Activated T-helper 1 cell treated with Interleukin-2 at 50 U/mL for 16 hours (primary cell): ENCODE measurements at places on chromosomes 7 and 10.

GRCh38 chr10:16779384-16779915 is 37.8 kb downstream of the RSU1 start:
- no peak for DNase-seq

DNA sequence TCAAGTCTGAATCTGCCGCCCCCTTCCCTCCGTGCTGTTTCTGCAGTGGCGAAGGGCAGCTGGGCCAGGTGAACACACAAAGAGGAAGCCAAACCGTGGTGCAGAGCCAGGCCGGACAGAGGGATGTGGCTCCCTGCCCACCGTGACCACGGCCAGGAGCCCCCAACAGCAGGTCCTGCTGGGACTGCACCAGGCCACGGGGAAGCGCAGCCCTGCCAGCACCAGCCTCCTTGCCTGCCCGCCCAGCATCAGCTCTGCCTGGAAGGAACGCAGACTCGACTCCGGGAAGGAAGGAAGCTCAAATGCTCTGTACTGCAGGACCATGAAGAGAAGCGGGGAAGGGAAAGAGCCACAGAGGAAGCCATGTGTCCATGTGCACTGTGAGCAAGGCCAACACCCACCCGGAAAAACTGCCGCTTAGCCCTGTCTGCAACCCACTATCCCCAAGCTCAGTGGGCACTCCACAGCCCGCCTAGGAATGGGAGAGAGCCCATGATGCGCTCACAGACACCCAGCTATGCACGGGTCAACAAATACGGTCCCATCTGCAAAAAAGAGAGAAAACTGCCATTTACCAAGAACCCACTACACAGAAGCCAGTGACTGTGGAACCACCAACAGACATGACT is 19.0 kb downstream of the GPER1 start:
- no peak for DNase-seq

- DNase-seq = no peak
Observed at GRCh38 chr10:86288695-86289576, 77.7 kb downstream of the GRID1 start.

GRCh38 chr10:102811346-102811745 is 25.9 kb downstream of the CYP17A1 start:
- DNase-seq = no peak

GRCh38 chr7:65978891-65979582 is 3.0 kb downstream of the GUSB start:
- DNase-seq = no peak

DNA sequence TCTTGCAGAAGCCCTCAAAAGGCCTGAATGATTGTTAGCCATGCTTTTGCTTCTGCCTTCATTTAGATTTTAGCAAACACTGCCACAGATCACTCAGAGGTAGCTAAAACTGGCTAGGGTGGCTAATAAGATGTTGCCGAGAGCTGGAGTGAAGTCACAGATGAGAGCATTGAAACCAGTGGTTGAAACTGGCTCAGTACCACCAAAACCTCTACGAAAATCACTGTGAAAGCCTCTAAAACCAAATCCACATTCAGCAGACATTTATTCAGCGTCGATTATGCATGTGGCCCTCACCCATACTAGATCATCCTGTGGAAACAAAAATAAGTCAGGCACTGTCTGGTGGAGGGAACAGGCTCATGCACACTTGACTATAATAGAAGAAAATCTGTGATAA is 50.8 kb downstream of the PIK3CG start:
- no peak for DNase-seq

- DNase-seq = no peak
Observed at GRCh38 chr7:117458977-117459583, 20.7 kb upstream of the CFTR start.

- DNase-seq = no peak
Observed at GRCh38 chr10:86533328-86533727, 11.7 kb upstream of the WAPL start.

- DNase-seq = no peak
Observed at GRCh38 chr10:127168261-127168660, 28.1 kb downstream of the INSYN2A start.

- no peak for DNase-seq
Observed at GRCh38 chr10:97759946-97760345, 11.9 kb downstream of the SFRP5 start.

DNA sequence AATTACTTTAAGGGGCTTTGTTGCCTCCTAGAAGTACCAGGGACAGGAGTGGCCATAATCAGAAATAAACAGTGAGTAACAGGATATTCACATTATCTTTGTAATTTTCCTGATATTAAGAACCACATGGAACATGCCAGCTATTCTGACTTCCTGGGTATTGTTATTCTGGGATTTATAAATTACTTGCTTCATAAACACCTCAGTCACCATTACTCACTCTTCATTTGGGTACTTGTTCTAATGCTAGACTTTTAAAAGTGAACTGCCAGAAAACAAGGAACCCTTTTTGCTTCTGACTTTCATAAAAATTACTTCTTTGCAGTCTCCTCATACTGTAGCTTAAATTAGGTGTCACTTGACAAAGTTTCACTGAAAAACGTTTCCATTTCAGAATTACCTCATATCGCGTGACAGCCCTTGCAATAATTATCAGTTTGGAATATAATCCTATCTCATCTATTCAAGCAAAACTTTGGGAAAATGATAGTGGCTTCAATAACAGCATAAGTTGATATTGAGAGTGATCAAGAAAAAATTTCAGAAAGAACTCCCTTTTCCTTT is 29.8 kb downstream of the CABCOCO1 start:
- no peak for DNase-seq

GRCh38 chr10:31383810-31384588 is 65.0 kb downstream of the ZEB1 start:
- no peak for DNase-seq

- DNase-seq = no peak
Observed at GRCh38 chr7:25953859-25954258, 198.1 kb upstream of the NFE2L3 start.

GRCh38 chr10:133537546-133538545 is 10.7 kb downstream of the CYP2E1 start:
- DNase-seq = no peak

DNA sequence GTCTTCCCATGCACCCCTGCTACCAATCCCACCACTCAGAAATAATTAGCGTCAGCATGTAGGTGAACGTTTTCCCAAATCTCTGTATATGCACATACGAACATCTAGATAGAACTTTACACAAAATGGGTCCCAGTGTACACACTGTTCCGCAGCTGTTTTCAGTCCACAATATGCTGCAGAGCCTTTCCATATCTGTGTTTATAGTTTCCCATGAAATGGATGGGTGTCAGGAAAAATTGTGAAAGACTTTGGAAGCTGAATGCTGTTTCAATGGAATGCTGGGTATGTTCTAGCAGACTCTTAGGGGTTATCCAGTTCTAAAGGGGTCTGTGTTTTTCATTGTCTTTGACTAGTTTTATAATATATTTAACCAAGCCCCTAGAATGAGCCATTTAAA is 13.8 kb downstream of the GRK5 start:
- DNase-seq = no peak

- DNase-seq = no peak
Observed at GRCh38 chr10:58574058-58574457, 61.4 kb downstream of the BICC1 start.

- DNase-seq = no peak
Observed at GRCh38 chr7:1426474-1426873, 32.8 kb downstream of the MICALL2 start.

DNA sequence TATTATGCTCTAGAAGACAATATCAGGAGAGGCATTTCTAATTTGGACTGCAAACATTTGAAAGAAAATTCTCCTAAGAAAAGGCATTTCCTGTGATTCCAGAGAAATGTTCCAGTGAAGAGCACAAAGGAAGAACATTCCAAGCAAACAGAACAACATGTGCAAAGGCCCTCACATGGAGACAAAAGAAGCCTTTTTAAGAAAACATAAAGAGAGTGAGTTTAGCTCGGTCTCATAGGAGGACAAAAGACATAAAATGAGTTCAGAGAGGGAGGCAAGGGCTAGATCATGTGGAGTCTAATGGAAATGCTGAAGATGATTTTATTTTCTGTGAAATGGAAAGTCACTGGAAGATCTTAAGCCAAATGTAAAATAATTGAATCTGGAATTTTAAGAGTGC is 269.8 kb upstream of the HGF start:
- DNase-seq = no peak

GRCh38 chr7:31883761-31884164 is 186.4 kb downstream of the PDE1C start:
- DNase-seq = no peak

DNA sequence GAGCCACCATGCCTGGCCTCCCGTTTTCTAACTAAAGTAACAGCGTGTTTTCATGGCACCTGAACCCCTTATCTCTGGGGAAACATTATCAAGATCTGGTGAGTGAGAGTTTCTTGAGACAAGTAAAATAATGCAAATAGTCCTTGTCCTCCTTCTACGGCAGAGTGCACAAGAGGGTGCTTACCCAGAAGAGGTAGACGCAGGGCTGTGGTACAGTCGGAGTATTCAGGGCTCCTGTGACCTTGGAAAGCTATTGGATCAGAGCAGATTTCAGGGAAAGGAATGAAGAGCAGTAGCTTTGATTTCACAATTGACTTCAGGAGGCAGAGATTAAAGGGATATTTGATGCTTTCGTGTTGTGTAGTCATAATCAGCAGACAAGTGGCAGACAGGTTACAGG is 269.1 kb downstream of the ZNF248 start:
- no peak for DNase-seq

- no peak for DNase-seq
Observed at GRCh38 chr7:11492307-11492706, 339.7 kb downstream of the THSD7A start.

GRCh38 chr10:112605063-112605462 is 158.0 kb downstream of the VTI1A start:
- no peak for DNase-seq

GRCh38 chr7:38927751-38928150 is 18.8 kb upstream of the VPS41 start:
- no peak for DNase-seq

- peak; percentile 3 for DNase-seq
Observed at GRCh38 chr10:117373823-117374505, 1.3 kb downstream of the PDZD8 start.

DNA sequence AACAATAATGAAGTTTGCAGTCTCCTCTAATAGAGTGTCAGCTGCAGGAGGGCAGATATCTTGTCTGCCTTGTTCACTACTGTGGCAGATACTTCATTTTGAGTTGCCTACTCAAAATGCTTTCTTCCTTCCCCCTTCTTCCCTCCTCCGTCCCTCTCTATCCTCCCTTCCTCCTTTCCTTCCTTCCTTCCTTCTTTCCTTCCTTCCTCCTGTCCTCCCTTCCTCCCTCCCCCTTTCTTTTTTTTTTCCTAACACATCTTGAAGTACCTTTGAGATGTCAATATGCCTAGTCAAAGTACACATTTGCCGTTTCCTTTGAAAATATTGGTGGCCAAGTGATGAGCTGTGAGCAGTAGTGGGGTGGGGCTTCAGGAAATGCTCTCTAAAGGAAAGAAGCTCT is 18.7 kb upstream of the ST7 start:
- DNase-seq = no peak

- DNase-seq = no peak
Observed at GRCh38 chr10:69916118-69916517, 114.4 kb downstream of the COL13A1 start.

DNA sequence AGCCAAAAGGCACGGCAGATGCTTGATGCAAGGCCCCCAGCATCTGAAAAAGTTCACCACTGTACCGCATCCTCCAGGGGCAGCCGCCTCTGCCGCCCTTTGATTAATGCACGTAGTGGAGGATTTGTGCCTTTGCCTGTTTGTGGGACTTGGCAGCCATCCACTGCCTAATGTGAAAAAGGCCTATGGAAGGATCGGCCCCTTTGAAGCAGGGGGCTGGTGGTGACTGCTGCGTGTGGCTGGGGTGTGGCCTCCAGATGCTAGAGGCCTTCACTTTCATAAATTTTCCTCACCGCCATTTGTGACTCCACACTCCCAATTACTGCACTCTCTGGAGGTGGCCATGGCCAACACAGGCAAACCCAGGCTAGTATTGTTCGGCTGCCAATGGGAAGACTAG is 226.0 kb downstream of the BMPER start:
- DNase-seq = no peak

DNA sequence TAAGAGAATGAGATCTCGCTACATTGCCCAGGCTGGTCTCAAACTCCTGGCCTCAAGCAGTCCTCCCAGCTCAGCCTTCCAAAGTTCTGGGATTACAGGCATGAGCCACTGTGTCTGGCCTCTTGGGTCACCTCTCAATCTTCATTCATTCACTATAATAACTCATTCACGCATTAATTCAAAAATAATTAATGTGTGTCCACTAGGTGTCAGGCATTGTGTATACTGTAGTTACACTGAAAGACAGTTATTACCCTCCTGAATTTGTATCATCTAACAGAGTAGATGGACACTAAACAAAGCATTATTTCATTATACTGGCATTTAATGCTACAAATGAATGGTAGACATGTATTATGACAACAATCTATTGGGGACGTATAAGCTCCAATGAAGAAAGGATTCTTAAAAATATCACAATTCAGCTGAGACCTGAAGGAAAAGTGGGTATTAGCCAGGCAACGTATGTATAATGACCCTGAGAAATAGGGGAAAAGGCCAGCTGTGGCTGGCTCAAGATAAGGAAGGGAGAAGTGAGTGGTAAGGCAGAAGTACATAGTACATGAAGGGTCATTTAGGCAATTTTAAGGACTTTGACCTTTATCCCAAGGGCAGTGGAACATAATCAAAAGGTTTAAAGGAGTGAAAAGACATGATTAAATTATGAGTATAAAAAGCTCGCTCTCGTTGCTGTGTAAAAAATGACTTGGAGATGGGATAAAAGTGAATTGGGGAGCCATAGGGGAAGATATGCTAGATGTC is 150.7 kb downstream of the BTAF1 start:
- no peak for DNase-seq

- no peak for DNase-seq
Observed at GRCh38 chr7:70649323-70649722, 482.6 kb upstream of the GALNT17 start.

DNA sequence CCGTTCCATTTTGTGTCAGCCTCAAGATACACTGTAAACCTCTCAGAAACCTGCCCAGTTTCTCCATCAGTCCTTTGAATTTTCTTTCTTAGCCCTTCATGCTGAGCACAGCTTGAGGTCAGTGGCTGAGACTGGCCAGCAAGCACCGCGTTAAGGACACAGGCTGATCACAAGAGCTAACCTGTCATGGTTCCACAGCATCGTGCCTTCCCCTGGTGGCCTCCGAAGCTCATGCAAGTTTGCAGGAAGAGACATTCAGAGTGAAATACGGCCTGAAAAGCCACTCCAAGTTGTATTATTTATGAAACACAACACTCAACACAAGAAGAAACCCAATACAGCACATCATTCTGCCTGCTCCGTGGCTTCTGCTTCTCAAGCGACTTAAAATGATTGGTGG is 57.0 kb upstream of the PFKP start:
- DNase-seq = no peak

DNA sequence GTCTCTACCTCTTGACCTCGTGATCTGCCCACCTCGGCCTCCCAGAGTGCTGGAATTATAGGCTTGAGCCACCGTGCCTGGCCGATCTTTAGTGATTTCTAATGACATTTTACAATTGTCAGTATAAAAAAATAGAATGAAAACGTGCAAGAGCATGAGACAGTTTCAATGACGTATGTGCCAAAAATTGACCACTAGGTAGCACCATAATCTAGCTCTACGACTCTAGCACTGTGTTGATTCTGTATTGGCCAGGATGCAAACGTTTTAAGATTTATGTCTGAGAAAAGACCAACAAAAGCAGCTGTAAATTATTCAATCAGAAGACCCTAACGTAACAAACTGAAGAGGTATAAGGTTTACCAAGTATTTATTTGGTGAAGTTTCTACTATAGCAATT is 25.4 kb upstream of the EXOC6 start:
- DNase-seq = no peak
